ENCODE measurements at places on chromosomes 12 and 14.

DNA sequence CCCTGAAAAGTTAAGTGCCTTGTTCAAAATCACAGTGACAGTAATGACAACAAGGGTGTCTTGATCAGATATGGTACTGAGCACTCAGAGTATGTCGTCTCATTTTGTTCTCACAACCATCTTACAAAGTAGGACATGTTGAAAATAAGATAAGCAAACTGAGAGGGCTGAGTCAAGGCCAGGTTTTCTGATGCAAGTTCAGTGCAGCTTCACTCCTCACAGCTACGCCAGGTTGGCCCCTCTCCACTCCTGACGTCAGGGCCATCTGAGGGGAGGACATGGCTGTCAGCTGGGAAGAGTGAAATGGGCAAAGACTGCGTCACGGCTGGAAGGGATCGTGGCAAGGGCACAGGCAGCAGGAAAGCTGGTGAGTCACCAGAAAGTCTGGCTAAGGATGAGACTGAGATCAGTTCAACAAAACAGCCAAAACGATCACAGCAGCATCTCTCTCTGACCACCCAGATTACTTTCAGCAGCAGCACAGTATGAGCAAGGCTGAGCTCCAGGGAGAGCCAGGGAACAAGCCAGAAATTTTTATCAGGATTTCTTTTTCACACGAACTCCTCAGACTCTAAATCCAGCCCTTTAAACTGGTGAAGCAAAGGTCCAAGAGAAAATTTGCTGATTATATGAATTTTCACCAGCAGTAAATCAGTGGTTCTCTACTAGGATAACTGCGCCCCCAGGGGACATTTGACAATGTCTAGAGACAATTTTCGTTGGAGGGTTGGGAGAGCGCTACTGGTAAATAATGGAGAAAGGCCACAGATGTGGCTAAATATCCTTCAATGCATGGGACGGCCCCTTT is 297.9 kb upstream of the AMIGO2 start:
- peak; percentile 58 for DNase-seq

- peak; percentile 15 for DNase-seq
Observed at GRCh38 chr12:102095677-102096263, 24.1 kb downstream of the NUP37 start.

DNA sequence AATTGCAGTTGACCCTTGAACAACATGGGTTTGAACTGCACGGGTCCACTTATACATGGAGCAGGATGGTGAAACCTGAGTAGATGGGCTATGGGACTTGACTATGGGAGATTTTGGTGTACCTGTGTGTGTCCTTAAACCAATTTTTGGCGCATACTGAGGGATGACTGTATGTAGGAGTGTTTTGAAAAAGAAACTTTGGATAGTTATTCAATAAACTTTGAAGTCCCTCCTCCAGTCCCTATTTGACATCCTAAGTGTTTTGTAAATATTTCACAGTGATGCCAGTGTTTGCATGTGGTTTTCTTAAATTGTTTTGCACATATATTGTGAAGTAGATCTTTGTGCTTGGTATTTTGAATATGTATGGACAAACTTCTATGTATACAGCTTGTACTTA is 12.4 kb downstream of the KTN1 start:
- no peak for DNase-seq

DNA sequence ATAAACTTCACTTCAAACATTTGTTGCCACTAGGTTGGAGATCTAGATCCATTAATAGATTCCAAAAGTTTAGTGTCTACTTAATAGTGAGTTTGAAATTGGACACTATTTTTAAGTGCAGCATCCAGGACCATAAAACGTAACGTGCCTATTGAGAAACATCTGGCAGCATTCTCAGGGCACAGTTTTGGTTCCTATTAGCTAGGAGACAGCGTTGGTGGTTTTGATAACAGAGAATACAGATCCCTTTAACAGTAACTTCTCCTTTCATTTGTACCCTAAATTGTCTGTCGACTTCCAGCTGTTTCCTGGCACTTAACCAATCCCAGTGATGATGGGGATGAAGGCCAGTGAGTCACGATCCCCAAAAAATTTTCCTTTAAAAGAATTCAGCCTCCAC is 25.8 kb downstream of the KCNK10 start:
- DNase-seq = no peak

DNA sequence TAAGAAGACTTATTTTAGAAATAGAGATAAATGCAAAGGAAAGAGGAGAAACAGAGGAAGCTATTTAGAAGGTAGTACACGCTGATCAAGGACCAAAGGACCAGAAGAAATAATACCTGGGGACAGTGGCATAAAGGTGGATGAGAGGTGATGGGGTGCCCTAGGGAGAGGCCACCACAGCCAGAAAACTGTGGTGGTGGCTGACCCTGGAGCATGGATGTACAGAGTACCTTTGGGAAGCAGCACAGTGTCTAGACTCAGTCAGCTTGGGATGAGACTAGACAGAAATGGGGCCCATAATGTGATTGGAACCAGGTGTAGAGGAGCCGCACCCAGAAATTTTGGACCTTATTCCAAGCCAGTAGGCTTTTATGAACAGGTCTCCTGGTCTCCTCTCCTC is 17.2 kb downstream of the RASSF8 start:
- no peak for DNase-seq

- DNase-seq = no peak
Observed at GRCh38 chr12:105418229-105418628, 87.7 kb downstream of the C12orf75 start.
